ENCODE measurements at places on chromosomes 13 and 19.
A peak's percentile ranks its signal among the peaks of the same experiment; 100 is the strongest.

DNA sequence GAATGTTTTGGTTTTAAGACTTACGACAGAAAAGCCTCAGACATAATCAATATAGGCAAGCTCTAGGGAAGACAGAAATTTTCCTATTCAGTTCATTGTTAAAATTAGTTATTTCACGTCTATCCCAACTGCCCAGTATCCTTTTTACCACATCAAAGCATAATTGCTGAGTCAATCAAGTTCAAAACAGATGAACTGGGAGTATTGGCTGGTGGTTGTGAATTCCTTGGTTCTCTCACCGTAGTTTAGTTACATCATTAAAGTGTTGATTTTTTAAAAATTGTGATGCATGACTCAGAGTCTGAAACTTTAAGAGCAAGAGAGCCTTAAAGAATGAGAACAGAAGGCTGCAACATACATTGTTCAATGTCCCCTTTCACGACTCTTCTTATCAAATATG, 143.3 kb upstream of the FREM2 start:
- no peak for DNase-seq

- peak; percentile 97 for DNase-seq
Measured at GRCh38 chr13:23375001-23375971, 58.2 kb downstream of the SACS start.

DNA sequence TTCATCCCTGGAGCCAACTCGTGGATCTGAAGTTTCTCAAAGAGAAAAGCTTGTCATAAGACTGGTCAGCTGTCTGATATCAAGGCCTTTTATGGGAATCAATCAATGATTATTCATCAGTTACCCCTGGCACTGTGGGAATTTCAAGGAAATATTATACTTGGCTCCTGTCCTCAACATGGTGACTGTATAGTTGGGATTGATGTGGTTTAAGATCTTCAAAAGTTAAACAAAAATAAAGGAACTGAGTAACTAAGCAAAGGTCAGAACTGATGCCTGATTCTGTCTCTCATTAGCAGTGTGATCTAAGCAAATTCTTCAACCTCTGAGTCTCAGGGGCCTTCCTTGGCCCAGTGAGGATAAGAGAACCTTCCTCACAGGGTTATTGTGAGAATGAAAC, 22.2 kb upstream of the SERPINE3 start:
- no peak for DNase-seq

DNA sequence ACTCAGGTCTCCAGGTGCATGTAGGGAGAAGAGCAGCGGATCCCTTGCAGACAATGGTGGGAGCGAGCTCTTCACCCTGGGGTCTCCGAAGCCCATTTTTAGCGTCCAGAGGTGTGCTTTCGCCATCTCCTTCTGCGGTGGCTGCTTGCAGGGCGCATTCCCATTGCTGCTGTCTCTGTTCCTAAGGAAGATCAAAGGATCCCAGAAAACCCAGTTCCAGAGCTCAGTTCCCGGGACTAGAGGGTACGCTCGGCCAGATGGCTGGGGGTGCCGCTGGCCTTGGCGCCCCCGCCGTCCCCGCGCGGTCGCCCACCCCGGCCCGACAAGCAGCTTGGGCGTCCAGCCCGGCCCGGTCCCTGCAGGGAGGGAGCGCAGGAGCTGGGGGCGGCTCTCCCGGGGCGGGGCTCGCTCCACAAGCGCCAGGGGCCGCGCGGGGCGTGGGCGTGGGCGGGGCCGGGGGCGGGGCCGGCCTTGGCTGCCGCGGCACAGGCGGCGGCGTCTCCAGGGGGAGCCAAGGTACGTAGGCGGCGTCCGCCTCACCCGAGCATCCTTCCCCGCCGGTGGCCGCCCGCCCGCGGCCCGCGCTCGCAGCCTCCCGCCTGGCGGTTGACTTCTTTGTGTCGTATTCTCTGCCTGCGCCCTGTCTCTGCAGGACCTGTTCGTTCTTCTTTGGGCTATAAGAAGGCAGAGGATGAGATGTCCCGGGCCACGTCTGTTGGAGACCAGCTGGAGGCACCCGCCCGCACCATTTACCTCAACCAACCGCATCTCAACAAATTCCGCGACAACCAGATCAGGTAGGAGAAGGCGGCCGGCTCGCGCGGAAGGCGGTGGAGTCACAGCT, 96.8 kb downstream of the ATP8A2 start:
- no peak for DNase-seq
